Activated T-helper 1 cell treated with anti-CD3 and anti-CD28 coated beads, Interleukin-12 subunit alpha, Interleukin-12 subunit beta, Interleukin-2, Interleukin-4 antibody, amounts not matched to agents 30 ng/mL and 10 ng/mL and 1 ng/mL, durations not matched to agents 14 hours and 24 hours and 36 hours (primary cell): ENCODE measurements at places on chromosomes 7 and 10. TPM values are rescaled to one million over a fixed set of nuclear protein-coding genes. Genes with fewer than 3 reads are reported as not detected.
A peak's percentile ranks its signal among the peaks of the same experiment; 100 is the strongest.

DNA sequence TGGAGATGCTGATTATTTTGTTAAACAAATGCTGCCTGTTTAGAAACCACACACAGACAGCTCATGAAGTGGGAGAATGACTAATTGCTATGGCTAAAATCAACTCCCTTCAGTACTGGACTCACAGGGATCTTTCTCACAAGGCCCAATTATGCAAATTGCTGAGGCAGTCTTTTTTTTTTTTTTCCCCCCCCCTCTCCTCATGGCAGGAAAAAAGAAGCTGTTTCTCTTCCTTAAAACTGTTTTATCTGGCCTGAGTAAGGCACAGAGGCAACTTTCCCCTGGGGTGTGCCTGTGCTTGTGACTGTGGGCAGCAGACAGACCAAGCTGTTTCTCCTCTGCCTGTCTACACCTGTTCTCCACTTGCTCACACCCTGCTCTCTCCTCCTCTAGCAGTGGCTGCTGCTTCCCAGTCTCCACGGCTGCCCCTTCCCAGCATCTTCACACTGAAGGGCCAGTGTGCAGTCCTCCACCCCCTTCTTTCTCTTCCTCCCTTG, 65.4 kb upstream of the STEAP1B start:
- no peak overlapping the region for H3K27ac ChIP-seq
- peaks cover 54% of the 10 kb centered on the region for H3K4me1 ChIP-seq
- peaks cover 24% of the 10 kb centered on the region for H3K27me3 ChIP-seq
- no peaks in the 10 kb centered on the region for H3K36me3 ChIP-seq
- no peak for DNase-seq
- H3K4me3 ChIP-seq: peak overlapping the region; percentile 2

DNA sequence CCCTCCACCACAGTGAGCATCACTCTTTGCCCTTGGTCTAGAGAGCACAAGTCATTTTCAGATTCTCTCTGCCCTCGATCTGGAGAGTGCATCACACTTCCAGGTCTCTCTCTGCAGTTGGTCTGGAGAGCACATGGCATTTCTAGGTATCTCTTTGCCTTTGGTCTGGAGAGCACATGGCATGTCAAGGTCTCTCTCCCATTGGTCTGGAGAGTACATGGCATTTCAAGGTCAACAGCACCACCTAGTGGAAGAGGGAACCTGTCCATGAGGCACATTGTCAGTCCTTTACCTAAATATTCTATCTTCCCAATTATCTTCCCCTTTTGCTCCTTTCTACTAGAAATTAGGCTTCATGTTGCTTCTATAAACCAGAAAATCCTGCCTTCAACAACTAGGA, 1139.4 kb downstream of the XPNPEP1 start:
- no peaks in the 10 kb centered on the region for H3K36me3 ChIP-seq
- H3K27me3 ChIP-seq: no peaks in the 10 kb centered on the region
- DNase-seq: no peak
- no peak overlapping the region for H3K27ac ChIP-seq
- H3K4me1 ChIP-seq: no peaks in the 10 kb centered on the region
- no peak overlapping the region for H3K4me3 ChIP-seq

- H3K4me1 ChIP-seq: no peaks in the 10 kb centered on the region
- no peaks in the 10 kb centered on the region for H3K27me3 ChIP-seq
- no peaks in the 10 kb centered on the region for H3K36me3 ChIP-seq
- DNase-seq: no peak
Observed at GRCh38 chr7:109611656-109612055, 1042.0 kb downstream of the DNAJB9 start.

GRCh38 chr7:27547401-27547800, 115.3 kb downstream of the HIBADH start:
- no peak overlapping the region for H3K27ac ChIP-seq
- no peaks in the 10 kb centered on the region for H3K27me3 ChIP-seq
- H3K36me3 ChIP-seq: no peaks in the 10 kb centered on the region
- no peak overlapping the region for H3K4me3 ChIP-seq
- DNase-seq: no peak
- no peaks in the 10 kb centered on the region for H3K4me1 ChIP-seq

DNA sequence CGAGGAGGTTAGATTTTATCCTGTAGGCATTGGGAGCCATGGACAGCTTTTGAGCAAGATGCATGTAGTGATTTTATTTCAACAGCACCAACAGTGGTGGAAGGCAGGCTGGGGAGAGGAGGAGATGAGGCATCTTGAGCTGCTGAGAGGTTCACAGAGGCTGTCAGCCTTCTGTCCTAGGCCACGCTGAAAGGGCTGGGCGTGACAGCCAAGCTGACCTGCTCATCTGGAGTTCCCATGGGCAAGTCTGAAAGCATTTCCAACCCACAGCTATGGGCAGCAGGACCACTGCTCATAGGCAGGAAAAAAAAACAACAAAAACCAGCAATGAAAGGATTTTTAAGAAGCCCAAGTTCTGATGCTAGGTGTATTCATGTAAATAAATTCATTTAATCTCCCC, 7.7 kb downstream of the NEURL1 start:
- H3K27me3 ChIP-seq: peaks cover 36% of the 10 kb centered on the region
- no peak for DNase-seq
- H3K4me1 ChIP-seq: peaks cover 54% of the 10 kb centered on the region
- no peaks in the 10 kb centered on the region for H3K36me3 ChIP-seq
- peak overlapping the region; percentile 2 for H3K4me3 ChIP-seq

DNA sequence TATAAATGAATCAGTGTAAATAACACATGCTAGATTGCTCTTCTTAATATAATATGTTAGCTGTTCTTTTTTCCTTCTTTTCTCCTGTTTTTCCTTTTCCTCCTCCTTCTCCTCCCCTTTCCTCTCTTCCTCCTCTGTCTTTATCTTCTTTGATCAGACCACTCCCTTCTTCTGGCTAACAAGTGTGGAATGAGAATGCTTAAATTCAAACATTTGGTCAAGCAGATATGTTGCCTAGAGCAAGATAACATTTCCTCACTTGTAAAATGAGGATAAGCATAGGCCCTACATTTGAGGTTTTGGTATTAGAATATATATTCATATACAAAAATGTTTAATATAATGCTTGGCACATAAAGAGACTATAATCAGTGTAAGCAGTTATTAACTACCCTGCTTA, 299.1 kb downstream of the PCDH15 start:
- H3K27me3 ChIP-seq: no peaks in the 10 kb centered on the region
- H3K4me1 ChIP-seq: no peaks in the 10 kb centered on the region
- no peak overlapping the region for H3K27ac ChIP-seq
- H3K36me3 ChIP-seq: no peaks in the 10 kb centered on the region
- no peak for DNase-seq
- H3K4me3 ChIP-seq: no peak overlapping the region

- no peaks in the 10 kb centered on the region for H3K4me1 ChIP-seq
- no peak overlapping the region for H3K4me3 ChIP-seq
- no peak for DNase-seq
- no peaks in the 10 kb centered on the region for H3K27me3 ChIP-seq
Observed at GRCh38 chr7:104096683-104097082, 107.2 kb upstream of the RELN start.

Gene PSD
- 9.9 and 10.6 TPM in 2 replicates for total RNA-seq

Gene PRTFDC1
- total RNA-seq: 0.32 and 0.57 TPM in 2 replicates

Gene TYSND1
- total RNA-seq: 12.6 and 12.7 TPM in 2 replicates

Gene ST8SIA6
- not detected in 2 replicates for total RNA-seq
